Uterine smooth muscle cell (primary cell): ENCODE measurements at places on chromosomes 13 and 19. TPM values are rescaled to one million over a fixed set of nuclear protein-coding genes. Genes with fewer than 3 reads are reported as not detected.

The NALCN gene
- total RNA-seq = 0.66 and 1.5 TPM in 2 replicates

The ETFB gene
- total RNA-seq = 130 and 137 TPM in 2 replicates

The ZNF443 gene
- total RNA-seq = 2.4 and 3.7 TPM in 2 replicates

The RFPL4A gene
- total RNA-seq = not detected in 2 replicates

The TEX26 gene
- not detected in 2 replicates for total RNA-seq

The C19orf85 gene
- total RNA-seq = not detected in 2 replicates

The SOX1 gene
- not detected in 2 replicates for total RNA-seq

The LHFPL6 gene
- total RNA-seq = 42.9 and 54.1 TPM in 2 replicates

The PLPPR3 gene
- 0.12 TPM in 1 of 2 replicates, not detected in the other for total RNA-seq

The RDH8 gene
- total RNA-seq = not detected in 2 replicates

The CLDN10 gene
- not detected in 2 replicates for total RNA-seq

The KLK15 gene
- total RNA-seq = not detected in 2 replicates

The TPTE2 gene
- not detected in 2 replicates for total RNA-seq

The DPF1 gene
- 0.50 and 2.8 TPM in 2 replicates for total RNA-seq

The SCGB2B2 gene
- total RNA-seq = under 0.01 TPM in 1 of 2 replicates, not detected in the other

The ITM2B gene
- total RNA-seq = 87.3 and 164 TPM in 2 replicates

The GRIN2D gene
- total RNA-seq = 0.25 and 0.33 TPM in 2 replicates

The BICRA gene
- 7.6 and 7.9 TPM in 2 replicates for total RNA-seq

The PLVAP gene
- 0.22 and 0.50 TPM in 2 replicates for total RNA-seq

The ZNF99 gene
- under 0.01 TPM in 1 of 2 replicates, not detected in the other for total RNA-seq

The HSPB6 gene
- 49.6 and 161 TPM in 2 replicates for total RNA-seq

The TUBA3C gene
- total RNA-seq = not detected in 2 replicates

The ZNF491 gene
- 2.1 and 3.4 TPM in 2 replicates for total RNA-seq

The KLK14 gene
- not detected in 2 replicates for total RNA-seq

The NLRP9 gene
- not detected in 2 replicates for total RNA-seq

The ZNF625 gene
- total RNA-seq = 11.2 and 14.5 TPM in 2 replicates

The ZNF581 gene
- total RNA-seq = 12.3 and 22.5 TPM in 2 replicates

The ZNF30 gene
- 2.2 and 2.4 TPM in 2 replicates for total RNA-seq

The NLRP11 gene
- not detected in 2 replicates for total RNA-seq

The FUT1 gene
- 0.33 and 1.1 TPM in 2 replicates for total RNA-seq

The DIRAS1 gene
- total RNA-seq = 1.9 and 4.2 TPM in 2 replicates

The NLRP7 gene
- 0.22 TPM in 1 of 2 replicates, not detected in the other for total RNA-seq

The FAM124A gene
- total RNA-seq = 1.5 and 2.2 TPM in 2 replicates

The ZIC2 gene
- total RNA-seq = not detected in 2 replicates

The LILRB5 gene
- total RNA-seq = not detected in 2 replicates
